ENCODE measurements at places on chromosomes 5 and 9.

GRCh38 chr5:16043349-16043965 lies 136.1 kb downstream of the MARCHF11 start:
- no peak for DNase-seq

DNA sequence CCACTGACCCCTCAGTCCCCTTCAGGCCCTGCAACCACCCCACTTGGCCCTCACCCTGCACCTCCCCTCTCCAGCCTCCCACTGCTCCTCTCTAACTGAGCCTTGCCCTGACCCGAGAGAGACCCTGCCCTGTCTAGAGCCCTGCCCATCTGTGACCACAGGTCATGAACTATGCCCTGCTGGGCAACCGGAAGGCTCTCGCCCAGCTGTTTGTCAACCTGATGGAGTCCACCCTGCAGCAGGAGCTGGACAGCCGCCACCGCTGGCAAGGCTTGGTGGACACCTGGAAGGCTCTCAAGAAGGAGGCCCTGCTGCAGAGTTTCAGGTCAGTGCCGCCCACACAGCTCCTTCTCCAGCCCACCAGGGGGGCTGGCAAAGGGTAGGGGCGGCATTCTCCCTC lies 9.4 kb downstream of the CCDC180 start:
- no peak for DNase-seq

GRCh38 chr5:44334622-44335021 lies 54.6 kb downstream of the FGF10 start:
- no peak for DNase-seq

DNA sequence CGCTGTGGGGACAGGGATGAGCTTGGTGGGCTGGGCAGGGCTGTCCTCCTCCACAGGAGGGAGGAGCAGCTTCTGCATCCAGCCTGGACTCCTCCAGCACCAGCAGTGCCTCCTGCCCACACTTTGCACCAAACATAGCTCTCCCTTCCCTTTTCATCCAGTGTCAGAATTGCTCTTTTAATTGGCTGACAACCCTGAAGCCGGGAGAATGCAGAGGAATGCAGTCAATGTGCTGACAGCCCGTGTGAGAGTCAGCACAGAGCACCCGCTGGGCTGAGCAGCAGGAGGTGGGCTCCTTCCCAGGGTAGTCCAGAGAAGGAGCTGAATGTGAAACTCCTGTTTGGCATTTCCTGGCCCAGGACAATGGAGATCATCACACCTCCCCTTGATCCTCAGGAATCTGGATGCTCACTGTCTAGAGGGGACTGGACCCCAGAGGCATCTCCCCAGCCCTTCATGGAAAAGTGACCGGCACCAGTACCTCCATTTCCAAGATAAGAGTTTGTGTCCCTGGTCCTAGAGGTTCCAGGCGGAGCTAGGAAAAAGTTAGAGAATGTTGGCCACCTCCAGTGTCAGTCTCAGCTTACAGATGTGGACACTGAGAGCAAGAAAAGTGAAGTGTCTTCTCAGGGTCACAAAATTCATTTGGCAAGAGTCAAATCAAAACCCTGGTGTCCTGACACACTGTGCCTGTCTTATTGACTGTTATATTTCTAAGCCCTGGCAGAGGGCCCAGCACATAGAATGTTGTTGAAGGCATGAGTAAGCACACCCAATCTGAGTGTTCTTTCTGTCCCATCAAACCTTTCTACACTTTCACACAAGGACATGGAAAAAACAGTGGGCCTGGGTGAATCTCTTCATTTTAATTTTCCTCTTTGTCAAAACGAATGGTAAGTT lies 202.1 kb downstream of the SNX18 start:
- DNase-seq, result peak; percentile 70

DNA sequence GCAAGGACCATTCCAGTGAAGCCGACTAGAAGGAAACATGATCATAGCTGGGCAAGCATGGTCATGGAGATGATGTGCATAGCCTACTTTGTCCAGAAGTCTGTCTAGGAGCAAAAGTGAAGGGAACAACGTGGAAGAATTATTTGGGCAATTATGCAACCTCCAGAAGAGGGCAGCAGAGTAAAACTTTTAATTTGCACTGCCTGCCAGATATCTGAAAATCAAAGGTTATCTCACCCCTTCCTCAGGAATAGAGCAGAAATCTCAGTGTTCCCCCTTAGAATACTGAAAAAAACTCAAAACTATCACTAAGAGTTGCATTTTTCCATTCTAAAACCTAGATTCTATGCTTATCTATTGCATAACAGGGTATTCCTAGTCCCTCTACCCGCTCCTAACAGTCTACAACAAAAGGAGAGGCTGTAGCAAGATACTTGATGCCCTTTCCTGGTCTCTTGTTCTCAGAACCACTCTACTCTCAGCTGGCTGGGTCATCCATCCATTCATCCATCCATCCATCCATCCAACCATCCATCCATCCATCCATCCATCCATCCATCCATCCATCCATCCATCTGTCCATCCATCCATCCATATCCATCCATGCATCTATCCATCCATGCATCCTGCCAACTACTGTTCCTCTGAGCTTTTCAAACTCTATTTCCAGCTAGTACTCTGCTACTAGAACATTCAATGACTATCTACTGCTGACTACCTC lies 8.4 kb upstream of the SETD9 start:
- peak; percentile 14 for DNase-seq

DNA sequence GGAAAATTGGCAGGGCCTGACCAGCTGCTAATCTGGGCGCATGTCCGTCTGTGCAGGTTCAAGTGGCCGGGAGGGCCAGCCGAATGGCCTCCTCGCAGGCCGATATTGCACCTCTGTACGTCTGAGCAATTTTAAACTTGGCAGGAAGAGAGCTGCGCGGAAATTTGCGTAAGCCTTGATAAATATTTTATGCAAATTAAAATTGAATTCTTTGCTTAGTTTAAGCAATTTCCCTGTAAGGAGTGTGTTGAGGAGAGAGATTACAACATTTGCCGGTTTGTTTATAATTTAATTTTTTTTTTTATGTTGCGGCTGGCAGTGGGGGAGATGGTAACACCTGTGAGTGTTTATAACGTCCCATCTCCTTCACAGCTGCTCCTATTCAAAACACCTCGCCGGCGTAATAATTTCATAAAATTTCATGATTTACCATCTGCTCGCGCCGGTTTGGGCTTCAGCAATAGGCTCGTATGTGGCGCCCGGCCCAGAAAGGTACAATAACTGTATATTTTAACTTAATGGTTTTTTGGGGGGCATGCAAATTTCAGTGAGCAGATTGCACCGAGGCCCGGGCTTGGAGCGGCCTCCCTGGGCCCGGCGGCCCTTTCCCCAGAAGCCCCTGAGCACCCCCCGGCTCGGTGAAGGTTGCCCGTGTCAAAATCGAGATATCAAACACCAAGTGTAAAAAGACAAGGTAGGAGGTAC lies 269.4 kb upstream of the MVB12B start:
- DNase-seq, result no peak

- no peak for DNase-seq
Observed at GRCh38 chr5:76402886-76403765, at the start of gene IQGAP2. IQGAP2 (plus strand) TSS chr5:76403285; CDS start chr5:76403546, 261 bp downstream.

DNA sequence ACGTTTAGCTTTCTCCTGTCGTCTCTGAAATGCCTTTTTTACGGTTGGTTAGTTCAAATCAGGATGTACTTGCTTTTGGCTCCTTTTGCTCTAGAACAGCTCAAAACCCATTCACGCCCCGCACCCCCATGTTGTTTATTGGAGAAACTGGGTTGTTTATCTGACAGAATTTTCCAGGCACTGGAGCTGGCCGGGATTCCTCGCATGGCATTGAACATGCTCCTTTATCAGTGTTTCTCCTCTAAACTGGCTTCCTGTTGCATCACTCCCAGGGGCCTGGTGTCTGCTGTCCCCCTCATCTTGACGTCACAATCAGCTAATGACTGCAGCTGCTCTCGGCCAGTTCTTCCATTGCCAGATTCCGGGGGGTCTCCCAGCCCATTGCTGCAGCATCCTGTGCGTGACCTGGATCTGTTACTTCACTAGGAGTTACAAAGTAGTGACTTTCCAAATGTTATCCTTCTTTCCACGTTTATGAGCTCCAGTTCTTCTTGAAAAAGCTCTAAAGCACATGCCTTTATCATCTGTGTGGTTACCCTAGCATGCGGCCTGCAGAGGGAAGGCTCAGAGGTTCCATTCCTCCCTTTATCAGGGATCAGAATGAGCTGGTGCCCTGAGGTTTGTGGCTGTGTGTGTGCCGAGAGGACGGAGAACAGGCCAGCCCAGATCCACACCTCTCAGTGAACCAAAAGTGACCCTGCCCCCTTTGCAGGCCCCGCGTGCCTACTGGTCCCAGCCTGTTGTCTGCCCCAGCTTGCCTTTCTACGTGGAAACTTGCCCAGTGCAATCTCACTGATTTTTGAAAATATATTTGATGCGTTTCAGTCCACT lies 27.5 kb downstream of the FAM163B start:
- DNase-seq, result no peak

DNA sequence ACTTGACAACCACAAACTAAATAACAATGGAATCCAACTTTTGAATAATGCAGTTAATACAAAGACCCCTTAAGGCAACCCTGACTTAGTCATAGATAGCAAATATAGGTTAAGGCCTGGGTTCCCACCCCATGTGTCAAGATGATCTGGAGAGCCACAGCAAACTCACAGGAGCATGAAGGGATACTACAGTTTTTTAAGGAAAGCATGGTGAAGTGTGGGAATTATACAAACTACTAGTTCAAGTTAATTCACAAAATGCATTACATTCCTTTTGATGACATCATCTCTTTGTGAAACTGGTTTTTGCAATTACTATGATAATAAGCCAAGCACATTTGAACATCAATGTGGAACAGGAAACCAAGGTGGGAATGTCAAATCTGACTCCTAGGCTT lies 50.6 kb downstream of the LHFPL2 start:
- peak; percentile 42 for DNase-seq

DNA sequence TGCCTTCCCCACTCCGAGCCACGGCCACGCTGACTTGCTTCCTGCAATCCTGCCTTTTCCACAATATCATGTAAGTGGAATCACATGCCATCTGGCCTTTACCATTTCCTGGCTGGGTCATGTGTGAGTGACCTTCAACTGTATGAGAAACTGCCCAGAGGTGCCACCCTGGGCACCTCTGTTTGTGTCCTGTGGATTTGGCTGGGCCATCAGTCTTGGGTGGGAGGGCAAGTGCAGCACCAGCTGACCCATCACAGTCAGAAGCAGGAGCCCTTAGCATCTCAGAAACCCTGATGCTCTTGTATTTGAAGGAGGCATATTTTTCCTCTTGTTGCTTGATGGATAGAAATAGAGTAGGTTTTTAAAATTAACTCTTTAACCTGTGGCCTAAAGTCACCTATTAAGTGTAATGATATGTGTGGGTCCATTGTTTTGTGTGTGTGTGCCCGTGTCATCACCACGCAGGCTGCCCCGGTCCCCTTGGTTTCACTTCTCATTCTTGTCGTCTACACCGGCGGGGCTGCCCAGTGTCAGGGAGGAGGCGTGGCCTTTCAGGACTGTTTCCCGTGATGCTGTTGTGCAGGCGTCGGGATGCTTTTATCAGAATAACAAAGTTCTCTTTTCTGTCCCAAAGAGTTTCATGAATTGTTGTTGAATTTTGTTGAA lies 52.1 kb upstream of the CACNA1B start:
- DNase-seq, result no peak

DNA sequence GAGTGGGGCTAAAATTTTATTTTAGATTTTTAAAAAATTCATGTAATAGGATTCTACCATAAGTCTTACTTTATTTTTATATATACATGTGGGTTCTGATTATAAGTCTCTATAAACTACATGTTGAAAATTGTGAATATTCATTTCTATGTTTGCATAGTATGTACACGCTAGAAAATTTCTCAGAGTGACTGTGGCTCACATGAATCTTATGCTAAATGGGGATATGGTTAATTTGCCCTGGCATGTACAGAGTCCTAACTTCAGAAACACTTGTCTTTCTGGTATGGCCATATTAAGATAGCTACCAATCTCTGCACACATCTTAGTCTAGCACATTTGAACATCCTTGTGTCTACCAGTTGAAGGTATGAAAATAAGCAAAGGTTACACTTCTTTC lies 154.8 kb downstream of the FBXL7 start:
- no peak for DNase-seq

DNA sequence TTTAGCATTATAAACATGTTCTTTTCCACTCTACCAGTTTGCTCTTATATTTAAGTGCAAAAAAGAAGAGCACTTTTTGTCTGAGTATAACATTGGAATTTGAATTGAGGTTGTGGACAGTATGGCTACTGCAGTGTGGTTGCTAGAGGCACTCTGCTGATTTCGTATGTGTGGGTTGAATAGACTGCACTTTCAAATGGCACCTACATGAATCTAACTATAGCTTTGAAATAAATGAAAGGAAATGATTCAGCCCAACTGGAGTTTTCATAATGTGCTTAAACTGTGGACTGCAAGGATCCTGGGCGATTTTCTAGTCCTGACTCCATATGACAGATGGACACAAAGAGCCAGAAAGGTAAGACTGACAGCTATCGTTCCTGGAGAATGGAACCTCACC lies 657.6 kb upstream of the RIOK2 start:
- no peak for DNase-seq

- no peak for DNase-seq
Observed at GRCh38 chr5:5983261-5983980, 394.9 kb downstream of the MED10 start.

- DNase-seq, result no peak
Observed at GRCh38 chr9:99118782-99119466, 14.0 kb downstream of the TGFBR1 start.

- DNase-seq, result no peak
Observed at GRCh38 chr9:98688710-98689495, 19.8 kb downstream of the GABBR2 start.

DNA sequence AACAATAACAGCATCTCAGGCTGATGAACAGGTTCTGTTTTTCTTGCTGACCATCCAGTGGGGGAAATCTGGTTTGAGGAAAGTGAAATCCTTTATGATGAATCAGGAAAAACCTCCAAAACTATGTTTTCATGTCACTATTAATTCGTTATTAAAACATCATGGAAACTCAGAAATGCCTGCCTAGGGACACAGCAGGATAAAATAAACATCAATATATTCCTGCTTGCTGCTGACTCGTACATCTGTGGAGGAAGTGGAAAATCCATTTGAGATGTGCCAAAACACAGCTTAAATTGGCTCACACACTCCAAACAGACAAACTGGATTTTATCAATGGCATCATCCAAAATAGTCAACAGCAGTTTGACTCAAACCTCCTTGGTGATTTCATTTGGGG lies 53.0 kb downstream of the TEK start:
- DNase-seq, result no peak

GRCh38 chr5:82624062-82624461 lies 345.9 kb upstream of the RPS23 start:
- DNase-seq, result no peak
